ENCODE measurements at places on chromosomes 5 and 9.

GRCh38 chr5:152813526-152813925, 408.4 kb upstream of the NMUR2 start:
- H3K27me3 ChIP-seq: no peaks in the 10 kb centered on the region
- H3K27ac ChIP-seq: no peak overlapping the region
- H3K36me3 ChIP-seq: no peaks in the 10 kb centered on the region
- H3K4me1 ChIP-seq: no peaks in the 10 kb centered on the region

GRCh38 chr9:15317836-15318235, 10.8 kb upstream of the TTC39B start:
- no peaks in the 10 kb centered on the region for H3K27me3 ChIP-seq
- no peaks in the 10 kb centered on the region for H3K36me3 ChIP-seq
- no peaks in the 10 kb centered on the region for H3K4me1 ChIP-seq
- H3K4me3 ChIP-seq: no peak overlapping the region
- DNase-seq: no peak

DNA sequence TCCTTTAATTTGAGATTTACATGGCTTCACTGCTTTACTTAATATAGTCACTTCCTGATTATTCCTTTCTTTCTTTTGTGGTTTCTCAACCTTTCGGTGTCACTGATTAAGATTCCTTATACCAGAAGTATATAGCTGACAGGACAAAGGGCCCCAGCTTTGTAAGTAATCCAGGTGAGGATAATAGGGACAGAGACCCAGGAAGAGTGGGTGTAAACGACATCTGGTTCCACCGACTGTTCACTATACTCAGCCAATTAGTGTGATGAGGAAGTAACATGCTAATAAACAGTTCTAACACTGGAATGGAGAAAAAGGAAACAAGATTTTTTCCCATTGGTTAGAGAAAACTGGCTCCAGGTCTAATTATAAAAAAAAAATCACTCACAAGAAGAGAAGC, 286.3 kb upstream of the EFNA5 start:
- H3K4me1 ChIP-seq: no peaks in the 10 kb centered on the region
- H3K4me3 ChIP-seq: no peak overlapping the region
- no peak overlapping the region for H3K27ac ChIP-seq
- DNase-seq: no peak
- H3K27me3 ChIP-seq: no peaks in the 10 kb centered on the region

GRCh38 chr9:16257604-16258003, 612.9 kb downstream of the BNC2 start:
- no peaks in the 10 kb centered on the region for H3K27me3 ChIP-seq
- no peak for DNase-seq
- H3K4me3 ChIP-seq: no peak overlapping the region
- H3K27ac ChIP-seq: no peak overlapping the region
- H3K4me1 ChIP-seq: no peaks in the 10 kb centered on the region

GRCh38 chr9:117887383-117887782, 183.2 kb downstream of the TLR4 start:
- DNase-seq: no peak
- H3K4me1 ChIP-seq: no peaks in the 10 kb centered on the region
- no peaks in the 10 kb centered on the region for H3K27me3 ChIP-seq

DNA sequence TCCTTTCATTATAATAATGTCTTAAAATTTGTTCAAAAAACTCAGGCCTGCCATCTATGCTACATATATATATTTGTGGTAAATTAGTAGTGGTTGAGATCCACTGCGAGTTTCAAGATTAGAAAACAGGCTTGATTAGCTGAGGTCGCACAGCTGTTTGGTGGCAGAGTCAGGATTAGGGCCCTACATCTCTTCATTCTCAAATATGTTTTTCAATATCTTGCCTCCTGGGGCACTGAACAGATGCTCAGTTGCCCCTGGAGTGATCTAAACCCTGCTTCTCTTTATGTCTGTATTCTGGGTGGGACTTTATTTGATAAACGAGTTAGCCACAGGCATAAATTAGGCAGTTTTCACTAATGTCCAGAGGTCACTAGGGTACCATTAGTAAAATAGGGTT, 27.8 kb upstream of the CEP120 start:
- no peak overlapping the region for H3K4me3 ChIP-seq
- H3K27me3 ChIP-seq: no peaks in the 10 kb centered on the region
- no peak for DNase-seq
- H3K4me1 ChIP-seq: no peaks in the 10 kb centered on the region
- H3K27ac ChIP-seq: no peak overlapping the region

- H3K4me1 ChIP-seq: peaks cover 2% of the 10 kb centered on the region
- H3K36me3 ChIP-seq: no peaks in the 10 kb centered on the region
- H3K27ac ChIP-seq: no peak overlapping the region
- DNase-seq: no peak
- no peaks in the 10 kb centered on the region for H3K27me3 ChIP-seq
- H3K4me3 ChIP-seq: no peak overlapping the region
Measured at GRCh38 chr9:684941-685340, 156.6 kb upstream of the DMRT1 start.

DNA sequence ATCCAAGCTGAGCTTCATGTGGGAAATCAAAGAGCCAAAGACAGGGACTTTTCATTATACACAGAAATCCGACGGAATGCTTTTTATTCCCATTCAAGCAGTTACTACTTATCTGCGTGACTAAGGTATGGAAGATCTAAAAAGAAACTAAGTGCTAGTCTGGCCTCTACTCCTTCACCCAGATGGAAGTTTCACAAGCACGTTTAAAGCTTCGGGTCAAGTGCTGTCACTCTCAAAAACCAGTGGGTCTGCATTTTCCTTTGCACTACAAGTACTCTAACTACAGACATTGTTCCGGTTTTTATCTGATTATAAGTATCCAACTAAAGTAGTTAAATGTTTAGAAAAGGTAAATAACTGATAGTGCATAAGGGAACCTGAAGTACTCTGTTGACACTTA, 13.7 kb upstream of the MTAP start:
- no peak for DNase-seq
- no peaks in the 10 kb centered on the region for H3K27me3 ChIP-seq
- H3K4me1 ChIP-seq: no peaks in the 10 kb centered on the region
- H3K27ac ChIP-seq: no peak overlapping the region
- H3K36me3 ChIP-seq: no peaks in the 10 kb centered on the region
- no peak overlapping the region for H3K4me3 ChIP-seq

DNA sequence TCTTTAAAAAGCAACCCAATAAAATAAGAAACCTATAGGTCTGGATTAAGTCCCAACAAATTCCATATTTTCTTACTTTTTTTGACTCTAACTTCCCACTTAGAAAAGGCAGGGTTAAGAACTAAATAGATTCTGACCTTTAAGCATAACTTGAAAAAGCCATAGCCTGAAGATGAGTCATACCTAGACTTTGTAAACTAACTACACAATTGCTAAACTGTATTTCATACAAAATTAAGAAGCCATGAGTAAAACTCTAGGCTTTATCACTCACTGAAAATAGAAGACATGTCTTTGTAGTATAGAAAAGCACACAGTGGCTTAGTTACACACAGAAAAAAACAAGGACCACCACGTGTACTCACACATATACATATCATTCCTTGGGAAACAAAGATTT, 51.5 kb downstream of the MLLT3 start:
- H3K4me1 ChIP-seq: no peaks in the 10 kb centered on the region
- H3K4me3 ChIP-seq: no peak overlapping the region
- no peaks in the 10 kb centered on the region for H3K36me3 ChIP-seq

DNA sequence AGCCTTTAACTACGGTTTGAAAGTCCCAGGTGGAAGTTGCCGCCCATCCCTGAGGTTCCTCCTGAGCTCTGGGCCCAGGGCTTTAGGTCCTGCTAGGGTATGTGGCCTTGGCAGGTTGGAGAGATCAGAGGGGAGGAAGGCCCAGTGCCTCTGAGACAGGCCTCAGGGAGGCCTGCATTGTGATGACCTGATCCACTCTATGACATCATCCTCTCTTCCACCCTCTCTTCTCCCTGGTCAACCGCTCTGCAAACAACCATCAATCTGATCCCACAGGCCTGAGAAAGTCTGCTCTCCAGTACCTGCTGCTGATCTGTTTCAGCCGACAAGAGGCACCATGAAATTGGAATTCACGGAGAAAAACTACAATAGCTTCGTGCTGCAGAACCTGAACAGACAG, at the start of gene CCIN:
Gene CCIN, plus strand, starts transcription at position 223 of the 400 bp plus-strand sequence. Its CDS starts 115 bp downstream, at position 338.
- DNase-seq: no peak
- H3K27me3 ChIP-seq: no peaks in the 10 kb centered on the region
- H3K36me3 ChIP-seq: no peaks in the 10 kb centered on the region
- H3K4me1 ChIP-seq: peaks cover 3% of the 10 kb centered on the region

DNA sequence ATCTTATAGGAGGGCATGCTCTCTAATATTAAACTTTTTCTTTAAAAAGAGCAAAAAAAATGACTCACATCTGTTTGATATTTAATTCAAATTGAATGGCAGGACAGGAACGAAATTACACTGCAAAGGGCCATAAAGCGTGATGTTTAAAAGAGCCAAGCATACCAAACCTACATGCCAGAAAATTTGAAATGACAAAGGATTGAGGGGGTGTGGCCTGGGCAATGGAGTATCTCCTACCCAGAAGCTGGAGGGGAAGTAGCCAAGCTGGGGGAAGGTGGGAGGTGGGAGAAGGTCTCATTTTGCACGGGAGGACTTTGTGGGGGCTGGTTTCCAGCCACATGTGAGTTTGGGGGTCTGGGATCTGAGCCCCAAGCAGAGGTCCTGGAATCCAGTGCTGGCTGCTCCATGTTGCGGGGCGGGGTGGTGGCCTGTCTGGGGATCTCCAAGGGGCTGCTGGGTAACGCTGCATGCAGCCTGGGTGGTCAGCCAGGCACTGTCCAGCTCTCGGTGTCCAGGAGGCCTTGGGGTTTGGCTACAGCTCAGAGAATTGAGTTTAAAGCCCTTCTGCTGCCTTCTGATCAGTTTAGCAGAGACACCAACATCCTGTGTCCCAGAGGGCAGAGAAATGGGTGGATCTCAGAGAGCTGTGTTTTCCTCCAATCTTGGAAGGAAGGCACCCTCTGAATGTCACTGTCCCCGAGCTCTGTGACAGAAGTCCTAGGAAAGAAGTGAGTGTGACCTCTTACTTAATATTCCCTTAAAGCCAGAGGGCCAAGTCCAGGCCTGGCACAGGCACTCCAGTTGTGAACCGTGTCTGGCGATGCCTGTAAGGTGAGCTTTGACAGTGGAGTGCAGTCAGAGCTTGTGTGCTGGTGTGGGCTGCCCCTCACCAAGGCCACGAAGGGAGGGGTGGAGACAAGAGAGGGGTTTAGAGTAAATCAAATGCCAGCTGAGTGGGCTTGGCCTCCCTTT, 7.6 kb downstream of the DCANP1 start:
- no peaks in the 10 kb centered on the region for H3K27me3 ChIP-seq
- no peak for DNase-seq
- no peak overlapping the region for H3K27ac ChIP-seq
- H3K4me3 ChIP-seq: no peak overlapping the region
- H3K4me1 ChIP-seq: no peaks in the 10 kb centered on the region
- H3K36me3 ChIP-seq: no peaks in the 10 kb centered on the region

- no peaks in the 10 kb centered on the region for H3K27me3 ChIP-seq
- no peak overlapping the region for H3K27ac ChIP-seq
- H3K4me3 ChIP-seq: no peak overlapping the region
- no peak for DNase-seq
Measured at GRCh38 chr5:140497897-140498296, 49.6 kb upstream of the EIF4EBP3 start.

- H3K36me3 ChIP-seq: peaks cover 2% of the 10 kb centered on the region
- H3K4me3 ChIP-seq: no peak overlapping the region
- no peak overlapping the region for H3K27ac ChIP-seq
- no peaks in the 10 kb centered on the region for H3K27me3 ChIP-seq
- H3K4me1 ChIP-seq: no peaks in the 10 kb centered on the region
Measured at GRCh38 chr5:1231354-1231905, 6.2 kb downstream of the SLC6A18 start.

- H3K36me3 ChIP-seq: no peaks in the 10 kb centered on the region
- no peak overlapping the region for H3K27ac ChIP-seq
Measured at GRCh38 chr5:33166522-33166921, 274.2 kb upstream of the TARS1 start.

DNA sequence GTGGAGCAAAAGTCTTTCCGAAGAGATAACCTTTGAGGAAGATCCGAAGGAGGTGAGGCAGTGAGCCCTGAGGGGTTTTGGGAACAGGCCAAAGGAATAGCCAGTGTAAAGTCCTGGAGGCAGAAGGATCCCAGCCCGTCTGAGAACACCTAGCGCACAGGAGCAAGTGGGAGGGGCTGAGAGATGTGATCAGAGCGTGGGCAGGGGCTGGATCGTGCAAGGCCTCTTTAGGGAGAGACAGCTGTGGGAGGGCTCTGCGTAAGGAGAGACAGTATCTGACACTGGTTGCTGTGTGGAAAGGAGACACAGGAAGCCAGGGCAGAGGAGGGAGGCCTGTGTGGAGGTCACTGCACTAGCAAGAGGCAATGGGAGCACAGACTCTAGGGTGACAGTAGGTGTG, 68.2 kb downstream of the BARX1 start:
- DNase-seq: no peak
- H3K4me3 ChIP-seq: no peak overlapping the region
- H3K27me3 ChIP-seq: no peaks in the 10 kb centered on the region
- H3K27ac ChIP-seq: no peak overlapping the region
- H3K36me3 ChIP-seq: no peaks in the 10 kb centered on the region

DNA sequence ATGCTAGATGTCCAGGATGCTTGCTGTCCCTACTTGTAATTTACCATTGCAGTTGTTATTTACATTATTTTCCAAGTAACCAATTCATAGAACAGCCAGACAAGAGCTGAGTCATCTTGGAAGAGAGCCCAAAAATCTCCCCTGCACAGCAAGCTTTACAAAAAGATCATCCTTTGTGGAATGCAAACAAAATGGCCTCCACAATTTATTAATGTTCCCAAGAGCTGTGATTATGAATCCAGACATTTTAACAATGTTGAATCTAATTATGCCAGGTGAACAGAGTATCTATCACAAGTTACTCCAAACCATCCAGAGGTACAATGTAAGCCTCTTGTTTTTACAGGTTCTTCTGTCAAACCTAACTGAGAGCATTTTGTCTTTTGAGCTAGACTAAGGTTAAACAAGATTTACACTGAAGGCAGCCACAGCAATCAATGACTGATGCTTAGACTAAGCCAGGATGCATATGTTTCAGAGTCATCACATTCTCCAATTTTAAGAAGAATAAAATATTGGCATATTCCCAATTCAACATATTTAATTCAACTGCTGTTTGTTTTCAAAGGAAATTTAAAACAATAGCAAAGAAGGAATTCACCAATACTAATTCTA, 95.3 kb upstream of the SLC12A2 start:
- no peaks in the 10 kb centered on the region for H3K36me3 ChIP-seq
- H3K27me3 ChIP-seq: no peaks in the 10 kb centered on the region
- no peak overlapping the region for H3K4me3 ChIP-seq
- no peak overlapping the region for H3K27ac ChIP-seq

All from iPS DF 6.9 (cell line).